ENCODE measurements at places on chromosomes 12 and 14.

GRCh38 chr12:94819011-94819410, 168.7 kb upstream of the TMCC3 start:
- DNase-seq, result no peak

- no peak for DNase-seq
Observed at GRCh38 chr12:128513331-128513730, 246.4 kb downstream of the TMEM132C start.

DNA sequence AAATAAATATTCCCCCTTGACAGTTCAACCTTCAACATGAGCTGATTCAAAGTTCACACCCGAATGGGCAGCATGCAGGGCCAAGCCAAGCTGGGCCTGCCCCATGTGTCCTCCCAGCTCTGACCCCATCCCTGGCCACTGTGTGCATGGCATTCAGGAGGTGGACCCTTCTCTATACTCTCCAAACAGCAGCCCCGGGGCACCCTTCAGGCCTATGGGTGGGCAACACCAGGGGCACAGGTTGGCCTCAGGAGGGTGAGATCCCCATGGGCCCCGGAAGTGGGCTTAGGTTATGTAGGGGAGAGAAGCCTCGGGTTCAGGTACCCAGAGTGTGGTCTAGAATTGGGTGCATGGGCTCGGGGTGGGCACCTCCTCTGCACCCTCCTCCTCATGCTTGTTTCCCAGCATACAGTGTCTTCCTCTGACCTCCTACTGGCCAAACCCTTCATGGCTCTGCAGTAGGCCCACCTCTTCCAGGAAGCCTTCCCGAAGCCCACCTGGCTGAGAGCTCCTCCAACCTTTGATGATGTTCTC, 31.5 kb upstream of the BCL7A start:
- no peak for DNase-seq

DNA sequence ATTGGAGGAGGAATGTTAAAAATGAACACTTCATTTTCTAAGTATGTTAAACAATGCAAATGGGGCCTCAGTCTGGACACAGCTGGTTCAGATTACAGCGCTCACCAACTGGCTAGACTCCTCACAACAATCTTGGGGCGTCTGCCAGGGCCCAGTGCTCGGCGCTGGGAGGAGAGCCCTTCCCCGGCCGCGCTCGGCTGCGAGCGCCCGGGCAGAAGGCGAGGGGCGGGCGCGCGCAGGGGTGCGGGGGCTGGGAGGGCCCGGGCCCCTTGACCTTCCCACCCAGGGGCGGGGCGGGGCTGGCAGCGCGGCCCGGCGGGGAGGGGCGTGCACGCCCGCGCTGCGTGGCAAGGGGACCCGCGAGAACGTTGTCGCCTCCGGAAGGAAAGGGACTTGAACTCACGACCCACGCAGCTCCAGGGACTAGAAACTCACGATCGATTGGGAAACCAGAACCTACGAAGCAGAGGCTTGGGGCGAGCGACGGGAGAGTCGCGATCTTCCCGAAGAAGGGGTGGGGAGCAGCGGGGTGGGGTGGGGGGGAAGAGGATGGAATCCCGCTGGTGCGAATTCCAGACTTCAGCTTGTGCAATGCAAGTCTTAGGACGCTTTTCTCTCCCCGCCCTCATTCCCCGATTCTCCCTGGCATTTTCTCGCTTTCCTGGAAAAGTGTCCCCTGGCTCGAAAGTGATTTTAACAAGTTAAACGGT, at the start of gene FBLN5:
Gene FBLN5, minus strand, starts transcription at position 220 of the 710 bp plus-strand sequence. CDS start 465 bp downstream, outside the sequence.
- peak; percentile 16 for DNase-seq

DNA sequence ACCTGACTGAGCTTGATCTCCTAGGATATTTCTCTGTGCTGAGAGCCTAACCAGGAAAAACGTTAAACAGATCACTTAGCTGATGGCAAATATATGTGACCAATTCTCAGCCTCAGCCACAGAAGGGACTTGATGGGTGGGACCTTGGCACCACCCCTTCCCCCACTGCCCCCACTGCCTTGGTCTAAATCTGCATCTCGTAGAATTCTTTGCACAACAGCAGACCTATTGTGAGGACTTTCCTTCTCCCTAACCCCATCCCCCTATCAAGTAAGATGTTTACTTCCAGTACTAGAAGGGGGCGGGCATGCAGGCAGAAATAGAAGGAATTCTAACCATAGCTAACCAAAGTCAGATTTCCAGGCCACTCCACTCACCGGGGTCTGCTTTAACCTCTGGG, 313.2 kb downstream of the PCNX1 start:
- DNase-seq, result no peak
